ENCODE measurements at places on chromosomes 7 and 10.

GRCh38 chr10:36493516-36493880 is 631.9 kb upstream of the ANKRD30A start:
- DNase-seq: no peak

- DNase-seq: no peak
Observed at GRCh38 chr10:123640016-123640535, 26.1 kb upstream of the GPR26 start.

DNA sequence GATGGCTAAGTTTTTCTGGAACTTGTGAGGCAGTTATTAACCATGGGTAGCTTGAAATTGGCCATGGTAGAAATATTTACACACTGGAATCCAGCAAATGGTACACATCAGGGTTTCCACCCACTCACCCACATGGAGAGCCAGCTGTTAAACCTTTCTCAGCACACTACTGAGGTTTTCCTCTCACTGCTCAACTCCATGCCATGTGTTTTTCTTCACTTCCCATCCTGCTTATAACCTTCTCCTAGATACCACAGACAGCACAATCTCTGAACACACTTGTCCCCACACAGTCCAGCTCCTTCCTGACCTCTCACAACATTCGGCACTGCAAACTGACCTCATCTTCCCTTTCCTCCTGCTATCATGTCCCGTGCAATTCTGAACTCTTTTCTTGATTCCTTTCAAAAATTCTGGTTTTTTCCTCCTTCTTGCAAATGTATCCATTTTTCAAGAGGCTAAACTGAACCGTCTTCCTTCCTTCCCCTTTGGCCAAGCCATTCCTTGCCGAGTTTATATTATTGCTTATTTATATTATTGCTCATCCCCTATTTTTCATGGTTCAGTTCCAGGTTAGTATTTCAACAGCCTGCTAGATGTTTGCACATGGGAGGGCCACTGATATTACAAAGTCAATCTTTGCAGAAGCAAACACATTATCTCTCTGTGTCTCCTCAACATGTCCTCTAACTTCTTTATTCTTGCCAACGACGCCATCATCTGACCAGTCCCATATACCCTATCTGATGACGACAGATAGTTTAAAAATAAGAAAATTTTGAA is 606.4 kb downstream of the SORCS1 start:
- DNase-seq: no peak

DNA sequence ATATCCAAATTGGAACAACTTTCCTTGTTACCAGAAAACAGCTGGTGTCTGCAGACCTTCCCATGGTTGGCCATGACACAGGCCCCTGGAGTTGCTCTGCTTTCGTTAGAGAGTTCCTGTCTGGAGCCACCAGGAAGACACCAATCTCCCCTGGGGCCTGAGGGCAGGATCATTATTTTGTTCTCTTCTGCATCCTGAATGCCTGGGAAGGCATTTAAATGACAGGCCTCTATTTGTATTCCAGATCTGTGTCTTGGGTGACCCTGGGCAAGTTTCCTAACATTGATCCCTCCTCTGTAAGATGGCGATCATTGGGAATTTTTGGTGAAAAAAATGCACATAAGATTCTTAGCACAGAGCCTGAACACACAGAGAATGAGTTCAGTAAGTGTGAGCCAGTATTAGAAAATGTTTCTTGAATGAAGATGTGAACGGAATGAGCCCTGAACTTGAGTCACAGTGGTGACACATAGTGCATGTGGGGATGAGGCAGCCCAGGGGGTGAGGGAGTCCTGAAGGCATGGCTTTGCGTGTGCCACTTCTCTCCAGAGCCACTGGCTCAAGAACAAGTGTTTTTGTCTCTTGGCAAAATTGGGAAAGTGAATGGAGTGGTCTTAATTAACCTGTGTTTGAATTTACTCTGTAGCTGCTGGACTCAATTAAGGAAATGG is 28.4 kb downstream of the BMPER start:
- DNase-seq: no peak

DNA sequence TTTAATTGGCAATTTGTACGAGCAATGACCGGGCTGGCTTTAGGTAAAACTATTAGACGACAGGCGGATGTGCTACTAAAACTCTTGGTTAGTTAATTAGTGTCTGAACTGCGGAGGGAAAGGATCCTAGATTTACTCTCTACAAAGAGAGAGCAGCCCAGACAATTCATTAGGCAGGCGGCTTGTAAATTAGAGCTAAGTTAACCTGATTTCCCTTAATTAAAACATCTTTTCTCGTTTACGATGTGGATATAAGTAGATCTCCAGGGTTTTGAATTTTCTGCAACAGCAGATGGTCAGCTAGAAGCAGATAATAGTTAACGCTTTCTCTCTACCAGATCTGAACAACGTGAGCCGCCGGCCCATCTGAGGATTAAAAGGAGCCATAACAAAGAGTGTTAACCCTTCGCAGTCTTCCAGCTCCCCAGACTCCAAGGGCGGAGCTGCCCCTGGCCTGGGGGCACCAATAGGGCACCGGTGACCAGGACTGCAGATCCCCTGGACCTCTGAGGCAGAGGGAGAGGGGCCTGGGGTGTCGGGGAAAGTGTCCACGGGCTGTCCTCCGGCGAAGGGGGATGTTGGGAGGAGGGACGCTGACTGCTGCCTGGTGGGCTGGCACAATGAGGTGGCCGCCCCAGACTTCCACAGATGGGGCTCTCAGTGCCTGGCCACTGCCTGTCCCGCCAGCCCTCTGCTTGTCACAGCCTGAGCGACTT is 6.3 kb upstream of the UNCX start:
- no peak for DNase-seq

- no peak for DNase-seq
Observed at GRCh38 chr7:39709768-39710311, 86.5 kb downstream of the RALA start.

GRCh38 chr7:107387128-107387527 is 82.7 kb upstream of the GPR22 start:
- DNase-seq: no peak

DNA sequence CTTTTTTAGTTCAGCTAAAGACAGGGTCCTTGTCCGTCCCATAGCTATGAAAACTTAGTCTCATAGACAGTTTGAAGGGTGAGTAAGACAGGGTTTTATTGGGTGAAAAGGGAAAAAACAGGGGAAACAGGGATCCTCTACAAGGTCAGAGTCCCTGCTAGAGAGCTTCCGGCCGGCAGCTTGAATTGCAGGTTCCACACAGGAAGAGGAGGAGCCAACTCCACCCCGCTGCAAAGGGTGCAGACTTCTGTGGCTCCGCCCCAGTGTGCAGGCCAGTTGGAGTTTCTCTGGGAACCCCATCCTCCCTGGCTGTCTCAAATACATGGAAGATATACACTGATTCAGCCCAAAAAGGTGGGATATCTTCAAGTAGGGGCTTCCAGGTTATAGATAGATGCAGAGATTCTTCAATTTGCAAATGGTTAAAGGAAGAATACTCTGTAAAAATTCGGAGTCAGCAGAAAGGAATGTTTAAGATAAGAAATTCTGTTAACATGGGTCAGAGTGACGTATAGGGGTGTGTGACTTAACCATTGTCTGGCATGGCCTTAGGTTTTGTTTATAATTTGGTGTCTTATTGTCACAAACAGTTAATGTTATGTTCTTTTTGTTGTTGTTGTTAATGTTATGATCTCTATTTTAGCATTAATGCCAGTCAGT is 34.6 kb upstream of the HECW1 start:
- DNase-seq: no peak

DNA sequence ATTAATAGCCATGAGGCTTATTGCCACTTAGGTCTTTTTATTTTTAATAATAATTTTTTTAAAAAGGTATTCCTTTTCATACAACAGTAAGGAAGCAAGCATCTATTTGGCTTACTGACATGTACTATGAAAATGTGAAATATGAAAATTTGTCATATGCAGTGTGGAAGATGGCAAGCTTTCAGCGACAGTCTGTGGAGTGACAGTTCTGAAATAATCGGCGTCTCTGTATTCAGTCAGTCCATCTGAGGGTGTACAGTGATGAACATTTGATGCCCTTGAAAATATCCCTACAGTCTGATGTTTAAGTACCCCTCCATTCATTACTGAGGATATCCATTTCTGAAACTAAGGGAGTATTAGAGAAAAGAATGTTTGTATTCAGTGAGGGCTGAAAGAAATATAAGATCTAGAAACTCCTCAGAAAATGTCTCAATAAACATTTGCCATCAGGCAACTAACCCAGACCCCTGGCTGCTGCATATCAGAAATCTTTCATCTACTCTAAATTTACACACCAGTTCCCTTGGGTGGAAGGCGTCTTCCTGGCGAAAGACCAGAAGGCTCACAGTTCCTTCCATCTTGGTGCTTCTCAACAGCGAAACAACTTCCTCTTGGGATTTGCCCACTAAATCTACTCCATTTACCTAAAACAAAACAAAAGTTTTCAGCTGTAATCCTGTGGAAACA is 440.6 kb downstream of the PARD3 start:
- DNase-seq: no peak

DNA sequence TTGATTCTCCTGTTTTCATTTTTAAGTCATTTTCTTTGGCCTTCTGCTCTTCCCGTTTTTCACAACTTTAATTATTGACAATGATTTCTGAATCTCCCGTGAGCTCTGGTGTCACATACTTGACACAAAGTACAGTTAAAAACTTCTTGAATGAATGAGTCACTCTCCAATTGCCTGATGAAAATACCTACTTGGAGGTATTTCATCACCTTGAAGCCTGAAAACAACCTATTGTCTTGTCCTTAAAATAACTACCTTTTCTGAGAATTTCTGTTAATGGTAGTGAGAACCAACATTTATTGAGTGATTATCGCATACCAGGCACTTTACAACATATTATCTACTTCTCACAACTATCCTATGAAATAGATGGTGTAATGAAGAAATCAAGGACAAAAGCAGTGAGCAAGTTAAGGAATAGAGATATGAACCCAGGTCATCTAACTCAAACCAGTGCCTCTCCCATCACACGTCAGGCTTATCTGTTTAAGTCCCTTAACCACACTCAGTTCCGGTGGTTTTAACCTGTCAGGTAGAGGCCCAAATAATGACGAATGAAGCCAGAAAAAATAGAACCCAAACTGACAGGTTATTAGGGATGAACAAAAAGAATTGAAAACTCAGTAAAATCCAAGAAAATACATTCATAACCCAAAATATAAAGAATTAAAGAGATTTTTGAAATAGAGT is 11.6 kb downstream of the BET1 start:
- DNase-seq: no peak

Measured in activated CD4-positive, alpha-beta T cell treated with anti-CD3 and anti-CD28 coated beads, Interleukin-2, amount 50 U/mL, for 48 hours (primary cell).